Fibroblast of upper back skin (primary cell): ENCODE measurements at places on chromosomes 5 and 9.

DNA sequence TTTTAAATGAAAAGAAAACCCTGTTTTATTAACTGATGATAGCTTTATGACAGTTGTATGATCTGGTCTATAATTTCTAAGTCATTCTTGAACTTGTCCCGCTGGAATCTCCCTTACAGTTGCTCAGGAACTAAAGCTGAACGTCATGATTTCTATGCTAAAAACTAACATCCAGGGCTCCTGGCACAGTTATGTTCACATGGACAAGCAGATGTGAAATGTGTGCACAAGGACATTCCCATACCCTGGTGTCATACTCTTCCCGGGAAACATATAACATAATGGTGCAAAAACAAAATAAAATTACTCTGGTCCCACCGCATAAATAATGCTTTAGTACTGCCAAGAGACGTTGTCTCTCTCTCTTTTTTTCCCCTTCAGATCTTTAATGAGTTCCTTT is 134.9 kb downstream of the PRDM6 start:
- peak; percentile 34 for DNase-seq

GRCh38 chr5:170913573-170913972 is 51.8 kb downstream of the RANBP17 start:
- no peak for DNase-seq

GRCh38 chr5:61919920-61920319 is 386.1 kb upstream of the KIF2A start:
- DNase-seq, result no peak

GRCh38 chr5:84480873-84481637 is 96.4 kb upstream of the EDIL3 start:
- no peak for DNase-seq

DNA sequence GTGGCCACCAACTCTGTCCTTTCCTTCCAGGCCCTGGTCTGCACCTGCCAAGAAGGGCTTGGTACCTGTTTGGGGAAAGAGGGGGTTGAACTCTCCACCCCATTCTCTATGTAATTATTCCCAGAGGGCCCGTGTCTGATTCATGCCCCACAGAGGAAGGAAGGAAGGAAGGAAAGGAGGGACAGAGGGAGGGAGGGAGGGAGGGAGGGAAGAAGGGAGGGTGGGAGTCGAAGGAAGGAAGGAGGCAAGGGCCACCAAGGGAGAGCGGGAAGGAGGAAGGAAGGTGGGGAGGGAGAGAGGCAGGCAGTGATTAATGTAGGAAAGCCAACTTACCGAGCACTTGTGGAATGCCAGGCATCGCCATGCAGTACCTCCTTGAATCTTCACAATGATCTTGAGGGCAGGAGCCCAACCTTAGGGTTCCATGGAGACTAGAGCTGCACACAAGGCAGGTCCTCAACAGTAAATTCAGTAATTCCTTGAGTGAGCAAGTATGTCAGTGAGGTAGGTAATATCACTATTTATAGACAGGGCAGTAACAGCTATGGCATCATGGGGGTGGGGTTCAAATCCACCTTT is 75.8 kb downstream of the FGF18 start:
- peak; percentile 49 for DNase-seq
